ENCODE measurements at places on chromosomes 12 and 14.

- peaks cover 58% of the 10 kb centered on the region for H3K4me1 ChIP-seq
- DNase-seq, result peak; percentile 72
- peak overlapping the region; percentile 92 for H3K4me3 ChIP-seq
- H3K27ac ChIP-seq, result peak overlapping the region; percentile 98
- H3K27me3 ChIP-seq, result no peaks in the 10 kb centered on the region
These were observed 1.5 kb upstream of the HSP90B1 start for GRCh38 chr12:103928682-103929045.

GRCh38 chr12:93500201-93500600 lies 32.9 kb downstream of the MRPL42 start:
- no peak for DNase-seq
- peaks cover 3% of the 10 kb centered on the region for H3K4me1 ChIP-seq
- no peak overlapping the region for H3K27ac ChIP-seq
- H3K4me3 ChIP-seq, result no peak overlapping the region

DNA sequence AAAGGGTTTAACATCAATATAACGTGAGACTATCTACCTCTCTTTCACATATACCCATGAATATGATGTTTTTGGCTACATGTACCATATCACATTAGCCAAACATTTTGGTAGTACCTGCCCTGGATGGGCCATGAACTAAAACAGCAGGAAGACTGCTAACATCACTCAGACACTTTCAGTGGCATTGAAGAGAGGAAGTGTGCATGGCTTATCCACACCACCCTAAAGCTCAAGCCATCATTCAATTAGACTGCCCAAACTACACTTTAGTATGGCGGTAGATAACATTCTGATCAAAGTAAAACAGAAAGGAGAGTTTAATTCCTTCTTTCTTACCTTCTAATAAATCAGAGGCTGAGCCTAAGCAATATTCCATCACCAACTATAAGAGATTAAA lies 103.0 kb downstream of the PEBP1 start:
- no peak for DNase-seq
- peaks cover 41% of the 10 kb centered on the region for H3K4me1 ChIP-seq
- H3K36me3 ChIP-seq, result peaks cover 26% of the 10 kb centered on the region
- peak overlapping the region; percentile 81 for H3K27ac ChIP-seq
- no peak overlapping the region for H3K4me3 ChIP-seq
- H3K27me3 ChIP-seq, result no peaks in the 10 kb centered on the region

DNA sequence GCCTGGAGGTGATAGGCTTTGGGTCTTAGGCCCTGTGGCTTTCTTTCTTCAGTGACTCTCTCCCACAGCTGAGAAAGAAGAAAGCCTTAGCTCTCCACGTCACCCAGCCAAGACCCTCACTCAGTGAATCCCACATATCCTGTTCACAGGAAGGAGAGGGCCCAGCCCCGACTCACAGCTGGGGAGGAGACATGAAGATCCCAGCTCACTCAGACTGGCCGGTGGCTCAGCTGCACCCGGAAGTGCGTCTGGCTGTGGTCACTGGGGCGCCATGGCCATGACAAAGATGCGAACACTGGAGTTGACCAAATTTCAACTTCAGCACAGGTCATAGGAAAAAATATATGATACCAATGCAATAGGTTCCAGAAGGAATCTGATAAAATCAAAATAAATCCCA lies 14.2 kb downstream of the DLK1 start:
- H3K36me3 ChIP-seq, result no peaks in the 10 kb centered on the region
- DNase-seq, result no peak
- peaks cover 14% of the 10 kb centered on the region for H3K27me3 ChIP-seq
- no peak overlapping the region for H3K27ac ChIP-seq

DNA sequence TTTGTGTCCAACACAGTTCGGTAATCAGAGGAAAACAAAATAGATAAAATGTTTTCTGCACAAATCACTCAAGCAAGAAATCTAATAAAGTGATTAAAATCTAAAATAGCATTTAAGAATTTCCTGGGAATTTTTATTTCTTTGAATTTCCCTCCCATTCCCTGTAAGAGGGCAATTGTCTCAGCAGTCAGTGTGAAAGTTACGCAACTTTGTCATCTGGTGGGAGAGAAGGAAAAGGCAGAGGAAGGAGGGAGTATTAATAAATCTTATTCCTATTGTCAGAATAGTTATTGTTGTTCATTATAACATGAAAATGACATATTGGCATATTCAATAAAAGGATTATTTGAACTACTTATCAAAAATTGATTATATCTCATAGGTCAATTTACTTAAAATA lies 464.9 kb downstream of the PRKD1 start:
- no peak overlapping the region for H3K4me3 ChIP-seq
- no peak for DNase-seq
- H3K27ac ChIP-seq, result no peak overlapping the region
- H3K36me3 ChIP-seq, result no peaks in the 10 kb centered on the region
- no peaks in the 10 kb centered on the region for H3K4me1 ChIP-seq
- H3K27me3 ChIP-seq, result no peaks in the 10 kb centered on the region

- DNase-seq, result no peak
- H3K4me3 ChIP-seq, result no peak overlapping the region
- peaks cover 1% of the 10 kb centered on the region for H3K27me3 ChIP-seq
- peaks cover 2% of the 10 kb centered on the region for H3K4me1 ChIP-seq
- no peaks in the 10 kb centered on the region for H3K36me3 ChIP-seq
These were observed 30.5 kb upstream of the NUDT4 start for GRCh38 chr12:93347054-93347785.

Data from stimulated activated naive B cell treated with anti-CD40 and anti-IgM and Interleukin-4, amounts not matched to agents 10 μg/mL and 1 μg/mL and 100 μg/mL, for 72 hours (primary cell).